Mesenteric fat pad (tissue), 1 donor: ENCODE measurements at places on chromosomes 7 and 10.

DNA sequence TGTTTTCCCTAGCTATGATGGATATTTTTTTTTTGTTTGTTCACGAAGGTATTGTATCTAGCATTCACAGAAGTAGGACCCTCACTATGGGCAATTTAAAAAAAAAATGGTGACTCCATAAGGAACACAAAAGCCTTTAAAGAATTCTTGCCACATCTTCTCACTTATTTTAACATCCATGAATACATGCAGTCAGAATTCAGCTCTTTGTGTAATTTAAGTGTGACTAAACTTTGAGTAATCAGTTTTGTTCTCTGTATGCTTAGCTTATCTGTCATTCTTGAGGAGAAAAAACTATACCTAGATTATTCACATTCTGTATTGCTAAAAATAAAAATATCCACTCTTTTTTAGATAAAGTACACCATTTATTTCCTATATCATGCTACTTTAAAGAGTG lies 313.2 kb upstream of the KCND2 start:
- no peak for DNase-seq

- no peak for DNase-seq
Observed at GRCh38 chr7:42234736-42235135, 2.3 kb downstream of the GLI3 start.

DNA sequence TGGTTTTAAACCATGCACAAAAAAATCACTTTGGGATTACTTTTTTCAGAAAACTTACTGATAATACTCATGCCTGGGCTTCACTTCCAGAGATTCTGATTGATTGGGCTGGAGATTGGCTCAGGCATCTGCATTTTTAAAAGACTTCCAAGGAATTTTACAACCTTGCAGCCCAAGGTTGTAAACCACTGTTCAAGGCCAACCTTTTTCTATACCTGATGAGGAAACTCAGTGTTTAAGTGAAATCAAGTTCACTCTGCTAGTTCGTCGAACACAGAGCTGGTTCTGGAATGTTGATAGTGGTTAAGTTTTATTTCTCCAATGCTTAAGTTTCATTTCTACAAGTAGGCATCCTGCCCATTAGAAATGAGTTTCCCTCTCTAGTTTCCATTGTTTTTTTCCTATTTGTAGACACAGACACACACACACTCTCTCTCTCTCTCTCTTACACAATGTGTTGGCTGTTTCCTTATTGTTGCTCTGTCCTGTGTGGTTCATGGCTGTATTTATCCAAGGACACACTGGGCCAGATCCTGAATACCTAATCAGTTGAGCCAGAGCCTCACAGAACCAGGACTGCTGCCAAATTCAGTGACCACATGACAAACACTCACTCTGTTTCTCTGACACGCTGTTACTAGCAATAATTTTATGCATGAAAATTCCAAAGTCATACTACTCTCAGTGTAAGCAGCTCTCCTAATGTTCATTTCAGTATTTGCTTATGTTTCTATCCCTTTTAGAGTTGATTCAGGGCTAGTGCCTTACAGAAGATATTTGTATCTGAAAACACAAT lies 3.7 kb upstream of the IFIT1B start:
- no peak for DNase-seq

DNA sequence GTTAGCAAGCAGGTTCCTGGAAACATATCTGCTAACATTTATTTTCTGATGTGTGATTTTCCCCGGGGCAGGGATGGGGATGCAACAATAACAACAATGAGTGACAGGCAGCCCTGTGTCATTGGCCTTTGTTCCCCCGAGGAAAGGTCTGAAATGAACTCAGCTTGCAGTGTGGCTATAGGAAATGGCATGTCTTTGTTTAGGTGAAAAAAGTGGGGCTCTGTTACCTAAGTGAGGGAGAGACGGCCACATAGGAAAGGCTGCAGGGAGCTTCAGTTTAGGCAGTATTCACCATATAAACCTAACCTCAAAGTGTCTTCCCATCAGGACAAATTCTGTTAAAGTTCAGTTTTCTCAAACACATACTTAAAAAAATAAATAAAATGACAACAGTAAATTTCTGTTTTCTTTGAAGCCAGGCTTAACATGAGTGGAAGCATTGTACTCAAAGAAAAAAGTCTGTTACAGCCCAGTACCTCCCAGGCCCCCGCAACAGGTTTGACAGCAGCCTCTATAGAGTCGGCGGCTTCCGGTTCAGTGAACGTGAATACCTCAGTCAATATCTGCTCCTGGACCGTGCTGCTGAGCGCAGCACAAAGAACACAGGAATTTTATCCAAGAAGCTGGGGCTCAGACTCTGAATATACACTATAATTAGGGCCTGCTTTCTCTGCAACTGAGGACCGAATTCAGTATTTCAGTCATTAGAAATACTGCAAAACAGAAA lies 168.3 kb downstream of the GLI3 start:
- DNase-seq, result no peak

- DNase-seq, result peak; percentile 53
Observed at GRCh38 chr10:1609648-1609970, 127.7 kb downstream of the ADARB2 start.

GRCh38 chr7:36794689-36795088 lies 70.4 kb upstream of the AOAH start:
- DNase-seq, result no peak

GRCh38 chr7:18384491-18385143 lies 110.9 kb upstream of the HDAC9 start:
- no peak for DNase-seq

GRCh38 chr10:21161647-21162046 lies 264.5 kb upstream of the NEBL start:
- DNase-seq, result no peak

DNA sequence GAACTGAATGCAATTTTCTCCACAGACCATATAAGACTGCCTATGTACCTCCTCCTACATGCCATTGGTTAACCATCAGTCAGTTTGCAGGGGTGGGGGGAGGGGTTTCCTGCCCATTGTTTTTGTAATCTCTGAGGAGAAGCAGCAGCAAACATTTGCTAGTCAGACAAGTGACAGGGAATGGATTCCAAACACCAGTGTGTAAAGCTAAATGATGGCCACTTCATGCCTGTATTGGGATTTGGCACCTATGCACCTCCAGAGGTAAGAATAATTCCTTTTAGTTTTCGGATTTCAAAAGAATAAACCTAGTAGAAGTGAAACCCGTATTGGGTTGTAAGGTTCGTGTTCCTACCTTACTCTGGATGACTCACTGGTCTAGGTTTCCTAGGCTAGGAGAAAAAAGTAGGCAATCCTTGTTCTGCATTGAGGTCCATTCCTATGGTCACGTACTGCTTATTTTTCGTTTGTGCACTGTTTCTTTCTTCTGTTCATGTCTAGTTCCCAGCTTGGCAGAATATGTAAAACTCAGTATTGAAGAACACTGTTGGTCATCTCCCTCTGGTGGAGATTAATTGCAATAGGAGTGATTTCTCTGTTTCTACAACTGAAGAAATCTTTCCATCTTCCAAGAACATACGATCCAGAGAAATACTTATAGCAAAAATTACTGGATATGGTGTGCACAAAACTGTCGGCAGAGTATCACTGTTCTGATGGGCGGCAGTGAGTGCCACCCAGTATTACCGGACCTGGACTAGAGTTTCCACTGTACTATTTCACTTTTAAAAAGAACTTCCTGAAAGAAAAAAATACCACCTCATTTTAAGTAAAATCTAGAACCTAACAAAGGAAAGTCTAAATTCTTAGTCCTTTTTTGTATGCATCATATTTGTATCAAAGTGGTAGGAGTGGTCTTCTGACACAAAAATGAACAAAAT lies at the start of gene AKR1C3:
Gene AKR1C3, plus strand, starts transcription at position 150 of the 941 bp plus-strand sequence. Its CDS starts 31 bp downstream, at position 181.
- no peak for DNase-seq

DNA sequence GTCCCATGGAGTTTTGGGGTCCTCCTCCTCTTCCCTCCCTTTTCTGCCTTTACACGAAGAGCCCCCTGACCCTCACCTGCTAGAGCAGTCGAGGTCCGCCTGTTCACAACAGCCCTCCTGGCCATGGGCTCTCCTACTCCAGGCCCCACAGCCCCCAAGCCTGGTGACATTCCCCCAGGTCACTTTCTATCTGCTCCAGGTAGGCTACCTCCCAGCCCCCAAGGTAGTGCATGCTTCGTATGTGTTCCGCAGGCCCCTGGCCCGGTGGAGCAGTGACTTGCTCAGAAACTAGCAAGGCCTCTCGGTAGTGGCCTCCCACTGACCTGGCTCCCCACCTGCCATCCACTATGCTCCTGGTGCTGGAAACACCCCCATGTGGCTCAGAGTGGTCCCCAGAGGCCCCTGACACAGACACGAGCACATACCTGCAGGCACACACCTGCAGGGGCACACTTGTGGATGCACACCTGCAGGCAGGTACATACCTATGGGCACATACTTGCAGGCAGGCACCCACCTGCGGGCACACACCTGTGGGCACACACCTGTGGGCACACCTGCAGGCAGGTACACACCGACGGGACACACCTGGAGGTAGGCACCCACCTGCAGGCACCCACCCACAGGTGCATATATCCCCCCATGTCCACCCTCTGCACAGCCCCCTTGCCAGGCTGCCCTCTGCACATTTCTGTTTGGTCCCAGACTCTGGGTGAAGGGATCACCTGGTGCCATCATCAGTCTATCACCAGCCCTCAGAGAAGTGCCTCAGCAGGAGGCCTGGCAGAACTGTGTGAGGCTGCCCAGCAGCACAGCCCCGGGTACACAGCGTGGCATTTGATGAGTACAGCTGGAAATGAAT lies 322.5 kb downstream of the PTPRN2 start:
- peak; percentile 73 for DNase-seq

DNA sequence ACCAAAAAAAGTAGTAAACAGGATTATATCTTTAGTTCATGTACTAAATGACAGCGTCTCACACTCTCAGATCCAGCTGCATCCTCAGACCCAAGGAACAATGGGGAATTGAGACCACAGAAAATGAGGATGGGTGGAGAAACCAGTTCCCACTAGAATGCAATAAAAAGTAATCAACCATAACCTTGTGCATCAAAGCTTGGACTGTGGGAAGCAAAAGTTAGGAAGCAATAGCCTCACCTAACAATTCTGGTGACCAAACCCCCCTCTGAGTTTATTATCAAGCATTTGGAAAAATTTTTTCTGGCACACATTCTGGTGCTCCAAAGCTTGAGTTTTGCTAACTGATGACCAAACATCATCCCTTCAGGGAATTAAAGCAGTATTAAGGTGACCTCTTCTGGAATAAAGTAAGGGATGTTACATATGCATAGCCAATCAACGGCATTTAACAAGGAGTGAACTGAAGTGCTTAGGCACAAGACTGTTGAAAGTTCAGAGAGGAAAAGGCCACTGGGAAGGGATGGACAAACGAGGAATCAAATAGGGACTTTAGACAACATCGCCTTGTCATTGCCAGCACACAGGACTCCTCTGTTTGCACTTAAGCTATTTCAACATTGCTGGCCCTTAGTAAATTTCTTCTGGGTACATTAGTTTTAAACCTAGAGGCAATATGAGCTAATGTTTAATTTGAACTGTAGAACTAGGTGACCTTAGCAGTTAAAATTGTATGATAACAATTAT lies 1.2 kb upstream of the MAT1A start:
- DNase-seq, result no peak

DNA sequence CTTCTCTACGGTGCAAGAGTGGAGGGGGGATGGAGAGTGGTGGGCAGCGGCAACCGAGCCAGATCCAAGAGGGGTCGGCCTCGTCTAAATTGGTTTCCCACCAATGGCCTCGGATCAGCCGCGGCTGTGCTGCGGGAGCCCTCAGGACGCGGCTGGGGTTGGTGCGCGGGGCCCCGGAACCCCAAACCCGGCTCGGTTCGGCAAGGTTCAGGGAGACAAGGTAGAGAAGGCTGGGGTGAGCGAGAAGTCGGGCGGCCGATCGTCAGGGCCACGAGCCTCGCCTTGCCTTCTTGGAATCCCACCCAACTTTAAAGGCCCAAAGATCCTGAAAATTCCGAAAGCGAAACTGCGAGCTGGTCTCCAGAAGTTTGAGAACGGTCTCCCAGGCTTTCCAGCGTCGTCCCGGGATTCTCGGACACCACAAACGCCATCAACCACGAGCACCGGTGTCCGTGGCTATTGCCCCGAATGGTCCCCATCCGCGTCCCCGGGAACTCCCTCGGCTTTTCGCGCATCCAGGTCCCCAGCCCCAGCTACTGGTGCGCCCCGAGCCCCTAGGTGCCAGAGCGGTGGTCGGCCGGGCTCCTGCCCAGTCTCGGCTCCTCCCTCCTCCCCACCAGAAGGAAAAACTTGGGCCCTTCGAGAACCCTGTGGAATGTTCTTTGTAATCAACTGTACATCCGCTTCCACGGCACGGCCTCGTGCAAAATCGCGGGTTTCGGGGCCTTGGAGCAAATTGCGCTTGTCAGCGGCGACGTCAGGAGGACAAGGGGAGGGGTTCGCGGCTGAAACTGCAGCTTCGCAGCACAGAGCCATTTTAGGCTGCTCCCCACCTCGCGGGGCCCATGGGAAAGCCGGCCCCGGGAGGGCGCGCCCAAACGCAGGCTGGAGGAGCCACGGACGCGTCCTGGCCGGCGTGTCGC lies 3.2 kb downstream of the SFMBT2 start:
- no peak for DNase-seq

DNA sequence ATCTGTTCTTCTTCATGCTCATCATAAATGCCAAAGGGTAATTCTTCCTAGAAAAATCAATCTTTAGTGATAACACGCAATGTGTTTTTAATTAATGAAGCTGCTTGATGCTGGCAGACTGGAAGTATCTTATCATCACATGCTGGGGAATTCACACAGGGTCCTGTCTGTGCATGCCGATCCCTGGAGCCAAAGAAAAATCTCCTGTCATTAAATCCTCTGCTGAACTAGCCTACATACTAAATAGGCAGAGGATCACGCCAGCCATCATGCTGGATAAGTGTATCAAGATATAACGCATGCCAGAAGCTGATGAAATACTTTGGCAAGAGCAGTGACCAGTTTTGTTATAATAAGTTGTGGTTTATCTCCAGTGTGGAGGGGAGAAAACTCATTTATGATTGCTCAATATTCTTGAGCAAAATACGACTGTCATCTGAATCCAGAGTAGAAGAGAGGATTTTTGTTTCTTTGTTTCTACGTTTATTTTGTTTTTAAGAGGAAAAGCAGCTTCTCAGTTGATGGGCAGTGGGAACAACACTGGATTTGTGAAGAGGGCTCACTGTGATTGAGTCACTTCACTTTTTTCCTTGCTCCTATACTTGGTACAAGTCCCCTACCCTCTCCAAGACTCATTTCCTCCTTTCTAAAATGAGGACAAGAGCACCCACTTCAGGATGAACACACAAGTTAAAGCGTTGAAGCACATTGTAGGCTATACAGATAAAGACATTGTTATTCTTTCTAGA lies 649.1 kb downstream of the TNS3 start:
- DNase-seq, result no peak

GRCh38 chr10:18359812-18360211 lies 219.6 kb downstream of the CACNB2 start:
- no peak for DNase-seq

GRCh38 chr10:73991884-73992245 lies 6.1 kb upstream of the VCL start:
- DNase-seq, result no peak
